ENCODE measurements at places on chromosomes 7 and 10. TPM values are rescaled to one million over a fixed set of nuclear protein-coding genes. Genes with fewer than 3 reads are reported as not detected.

The MKX gene
- total RNA-seq: 4.5 TPM

The RAMP3 gene
- 43.0 TPM for total RNA-seq

The HOXA5 gene
- total RNA-seq: 11.8 TPM

The PRPS1L1 gene
- total RNA-seq: not detected

The CPA1 gene
- 5.9 TPM for total RNA-seq

The EPHA1 gene
- 0.21 TPM for total RNA-seq

The CPN1 gene
- total RNA-seq: not detected

The TBXAS1 gene
- 24.5 TPM for total RNA-seq

The GIMAP7 gene
- 41.8 TPM for total RNA-seq

The MBL2 gene
- not detected for total RNA-seq

- H3K36me3 ChIP-seq: no peaks in the 10 kb centered on the region
- no peak overlapping the region for H3K27ac ChIP-seq
- no peak for DNase-seq
- H3K4me1 ChIP-seq: no peaks in the 10 kb centered on the region
Measured at GRCh38 chr10:35413985-35414861, 77.9 kb downstream of the CCNY start.

DNA sequence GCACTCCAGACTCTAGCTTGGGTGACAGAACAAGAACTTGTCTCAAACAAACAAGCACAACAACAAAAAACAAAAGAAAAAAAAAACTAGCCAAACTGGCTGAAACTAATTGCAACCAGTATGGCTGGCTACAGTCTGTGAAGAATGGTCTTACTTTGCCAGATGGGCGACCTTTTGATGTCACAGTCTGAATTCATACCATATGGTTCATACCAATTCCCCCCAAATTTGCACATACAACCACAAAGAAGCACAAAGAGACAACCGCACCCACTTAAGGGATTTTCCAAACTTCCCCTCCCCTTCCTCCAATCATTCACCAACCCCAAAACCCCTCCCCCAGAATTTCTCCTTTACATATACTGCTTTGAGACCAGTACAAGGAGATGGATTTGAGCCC lies 114.2 kb downstream of the SPAG6 start:
- no peaks in the 10 kb centered on the region for H3K36me3 ChIP-seq
- H3K27ac ChIP-seq: no peak overlapping the region
- no peaks in the 10 kb centered on the region for H3K27me3 ChIP-seq
- no peak overlapping the region for H3K4me3 ChIP-seq

DNA sequence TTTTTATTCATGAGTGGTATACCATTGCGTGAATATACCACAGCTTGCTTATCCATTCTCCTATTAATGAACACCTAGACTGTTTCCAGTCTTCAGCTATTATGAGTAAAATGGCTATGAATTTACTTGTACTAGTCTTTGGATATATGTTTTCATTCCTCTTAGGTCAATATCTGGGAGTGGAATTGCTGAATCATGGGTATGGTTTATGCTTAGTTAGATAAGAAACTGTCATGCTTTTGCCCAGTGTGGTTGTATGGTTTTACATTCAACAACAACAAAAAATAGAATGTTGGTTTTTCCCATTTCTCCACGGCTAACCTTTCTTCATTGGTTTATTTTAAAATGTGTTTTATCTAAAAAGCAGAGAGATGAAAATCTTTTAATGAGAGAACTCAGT lies 308.3 kb downstream of the PHF14 start:
- no peaks in the 10 kb centered on the region for H3K36me3 ChIP-seq
- H3K27me3 ChIP-seq: no peaks in the 10 kb centered on the region
- DNase-seq: no peak
- no peaks in the 10 kb centered on the region for H3K4me1 ChIP-seq
- no peak overlapping the region for H3K4me3 ChIP-seq

- H3K4me3 ChIP-seq: no peak overlapping the region
- H3K27me3 ChIP-seq: no peaks in the 10 kb centered on the region
- H3K27ac ChIP-seq: no peak overlapping the region
- no peak for DNase-seq
- no peaks in the 10 kb centered on the region for H3K4me1 ChIP-seq
Measured at GRCh38 chr10:92801978-92802872, 46.1 kb upstream of the EXOC6 start.

- H3K27ac ChIP-seq: peak overlapping the region; percentile 99
- peaks cover 6% of the 10 kb centered on the region for H3K4me1 ChIP-seq
- no peaks in the 10 kb centered on the region for H3K27me3 ChIP-seq
- DNase-seq: no peak
- peak overlapping the region; percentile 87 for H3K4me3 ChIP-seq
- no peaks in the 10 kb centered on the region for H3K36me3 ChIP-seq
Measured at GRCh38 chr10:43408331-43408709, 666 bp downstream of the HNRNPF start.

GRCh38 chr7:50688226-50688590 lies 94.5 kb downstream of the GRB10 start:
- H3K4me1 ChIP-seq: peaks cover 3% of the 10 kb centered on the region
- H3K27me3 ChIP-seq: no peaks in the 10 kb centered on the region
- H3K27ac ChIP-seq: no peak overlapping the region
- no peak for DNase-seq

GRCh38 chr7:74479961-74480829 lies 26.5 kb downstream of the GTF2IRD1 start:
- peak; percentile 95 for DNase-seq
- H3K4me3 ChIP-seq: no peak overlapping the region
- peak overlapping the region; percentile 65 for H3K27ac ChIP-seq
- peaks cover 3% of the 10 kb centered on the region for H3K4me1 ChIP-seq

DNA sequence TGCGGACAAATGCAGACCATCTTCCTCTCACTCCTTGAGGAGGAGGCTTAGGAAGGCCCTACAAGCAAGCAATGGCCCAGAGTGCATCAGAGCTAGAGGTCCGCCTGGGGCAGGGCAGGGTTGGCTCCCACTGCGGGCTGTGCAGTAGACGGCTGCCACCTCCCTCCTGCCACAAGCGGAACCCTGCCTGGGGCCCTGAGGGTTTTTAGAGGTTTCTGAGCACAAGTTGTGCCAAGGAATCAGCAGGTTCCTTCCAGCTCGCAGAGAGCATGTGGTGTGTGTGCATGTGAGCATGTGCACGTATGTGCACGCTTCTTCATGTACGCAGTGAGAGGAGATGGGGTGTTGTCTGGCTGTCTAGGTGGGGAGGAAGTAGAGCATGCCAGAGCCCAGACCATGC lies 25.9 kb upstream of the SMARCD3 start:
- H3K4me3 ChIP-seq: no peak overlapping the region
- DNase-seq: no peak
- no peak overlapping the region for H3K27ac ChIP-seq
- H3K27me3 ChIP-seq: no peaks in the 10 kb centered on the region

DNA sequence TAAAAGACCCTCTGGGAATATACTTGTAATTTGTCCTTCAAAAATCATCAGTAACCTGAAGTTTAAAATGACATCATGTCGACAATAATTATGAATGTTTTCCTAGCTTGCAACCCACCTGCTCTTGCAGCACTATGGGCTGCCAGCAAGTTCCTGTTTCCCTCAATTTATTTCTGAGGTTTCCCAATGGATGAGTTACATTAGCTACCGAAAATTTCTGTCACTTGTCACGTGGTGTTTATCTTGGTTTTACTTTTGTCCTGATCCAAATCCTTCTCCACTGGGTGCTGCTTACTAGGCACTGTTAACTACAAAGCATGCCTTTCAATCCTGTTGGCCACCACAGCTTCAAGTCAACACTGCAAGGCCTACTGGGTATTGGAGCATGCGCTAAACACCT lies 31.5 kb downstream of the GIMAP8 start:
- no peaks in the 10 kb centered on the region for H3K4me1 ChIP-seq
- no peak overlapping the region for H3K4me3 ChIP-seq
- no peak for DNase-seq
- no peaks in the 10 kb centered on the region for H3K27me3 ChIP-seq
- no peak overlapping the region for H3K27ac ChIP-seq

DNA sequence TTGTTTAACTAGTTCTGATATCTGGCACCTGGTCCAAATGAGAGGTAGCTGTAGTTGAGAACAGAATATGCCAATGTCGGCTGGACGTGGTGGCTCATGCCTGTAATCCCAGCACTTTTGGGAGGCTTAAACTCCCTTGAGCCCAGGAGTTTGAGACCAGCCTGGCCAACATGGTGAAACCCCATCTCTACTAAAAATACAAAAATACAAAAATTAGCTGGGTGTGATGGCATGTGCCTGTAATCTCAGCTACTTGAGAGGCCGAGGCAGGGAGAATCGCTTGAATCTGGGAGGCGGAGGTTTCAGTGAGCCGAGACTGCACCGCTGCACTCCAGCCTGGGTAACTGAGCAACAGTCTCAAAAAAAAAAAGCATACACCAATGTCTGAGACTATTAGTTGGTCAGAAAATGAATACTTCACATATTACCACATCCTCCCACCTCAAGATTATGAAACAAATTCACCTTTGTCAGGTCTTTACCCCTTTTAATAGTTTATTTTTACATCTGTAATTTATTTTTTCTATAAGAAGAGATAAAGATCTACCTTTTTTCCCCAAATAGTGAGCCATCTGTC lies 38.8 kb downstream of the EPC1 start:
- DNase-seq: no peak
- no peaks in the 10 kb centered on the region for H3K27me3 ChIP-seq
- H3K4me3 ChIP-seq: no peak overlapping the region
- H3K36me3 ChIP-seq: no peaks in the 10 kb centered on the region

GRCh38 chr7:1811850-1812508 lies 141.9 kb downstream of the ELFN1 start:
- H3K27ac ChIP-seq: no peak overlapping the region
- peak; percentile 25 for DNase-seq
- no peaks in the 10 kb centered on the region for H3K36me3 ChIP-seq
- no peak overlapping the region for H3K4me3 ChIP-seq

DNA sequence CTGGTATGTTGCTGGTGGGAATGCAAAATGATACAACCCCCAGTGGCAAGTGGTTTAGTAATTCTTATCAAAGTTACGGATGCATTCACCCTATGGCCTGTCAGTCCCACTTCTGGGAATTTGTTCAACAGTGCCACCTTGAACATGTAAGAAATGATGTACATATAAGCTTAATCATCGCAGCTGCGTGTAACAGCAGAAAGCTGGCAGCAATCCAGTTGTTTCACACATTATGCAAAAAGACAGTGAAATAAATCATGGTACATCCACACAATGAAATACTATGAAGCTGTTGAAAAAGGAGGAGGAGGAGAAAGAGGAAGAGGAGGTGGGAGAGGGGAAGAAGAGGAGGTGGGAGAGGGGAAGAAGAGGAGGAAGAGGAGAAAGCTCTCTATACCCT lies 76.2 kb upstream of the MYL10 start:
- no peak overlapping the region for H3K27ac ChIP-seq
- no peaks in the 10 kb centered on the region for H3K36me3 ChIP-seq
- H3K4me1 ChIP-seq: no peaks in the 10 kb centered on the region
- no peak overlapping the region for H3K4me3 ChIP-seq
- no peak for DNase-seq

DNA sequence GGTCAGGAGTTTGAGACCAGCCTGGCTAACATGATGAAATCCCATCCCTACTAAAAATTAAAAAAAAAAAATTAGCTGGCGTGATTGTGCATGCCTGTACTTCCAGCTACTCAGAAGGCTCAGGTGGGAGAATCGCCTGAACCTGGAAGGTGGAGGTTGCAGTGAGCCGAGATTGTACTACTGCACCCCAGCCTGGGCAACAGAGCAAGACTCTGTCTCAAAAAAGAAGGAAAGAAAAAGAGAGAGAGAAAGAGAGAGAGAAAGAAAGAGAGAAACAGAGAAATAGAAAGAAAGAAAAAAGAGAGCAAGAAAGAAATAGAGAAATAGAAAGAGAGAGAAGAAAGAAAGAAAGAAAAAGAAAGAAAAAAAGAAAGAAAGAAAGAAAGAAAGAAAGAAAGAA lies 292.8 kb upstream of the KLF6 start:
- DNase-seq: no peak
- H3K27me3 ChIP-seq: no peaks in the 10 kb centered on the region
- H3K4me3 ChIP-seq: no peak overlapping the region
- peaks cover 7% of the 10 kb centered on the region for H3K4me1 ChIP-seq

DNA sequence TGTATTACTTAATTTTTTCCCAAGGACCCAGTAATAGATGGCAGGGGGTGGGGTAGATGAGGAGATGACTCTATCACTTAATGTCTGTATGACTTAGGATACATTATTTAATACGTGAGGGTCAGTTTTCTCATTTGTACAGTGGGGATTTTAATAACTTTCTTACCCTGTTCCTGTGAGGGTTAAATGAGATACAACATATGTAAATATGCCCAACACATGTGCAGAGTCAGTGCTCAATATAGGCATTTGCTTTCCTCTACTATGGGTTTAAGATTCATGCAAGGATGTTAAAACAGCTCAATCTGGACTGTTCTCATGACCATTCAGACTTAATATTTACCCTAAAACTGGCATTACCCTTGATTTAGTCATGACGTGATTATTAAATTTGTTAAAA lies 31.2 kb downstream of the ST7 start:
- H3K27ac ChIP-seq: no peak overlapping the region
- no peak overlapping the region for H3K4me3 ChIP-seq
- H3K27me3 ChIP-seq: no peaks in the 10 kb centered on the region
- no peaks in the 10 kb centered on the region for H3K4me1 ChIP-seq
- DNase-seq: no peak
- H3K36me3 ChIP-seq: no peaks in the 10 kb centered on the region

DNA sequence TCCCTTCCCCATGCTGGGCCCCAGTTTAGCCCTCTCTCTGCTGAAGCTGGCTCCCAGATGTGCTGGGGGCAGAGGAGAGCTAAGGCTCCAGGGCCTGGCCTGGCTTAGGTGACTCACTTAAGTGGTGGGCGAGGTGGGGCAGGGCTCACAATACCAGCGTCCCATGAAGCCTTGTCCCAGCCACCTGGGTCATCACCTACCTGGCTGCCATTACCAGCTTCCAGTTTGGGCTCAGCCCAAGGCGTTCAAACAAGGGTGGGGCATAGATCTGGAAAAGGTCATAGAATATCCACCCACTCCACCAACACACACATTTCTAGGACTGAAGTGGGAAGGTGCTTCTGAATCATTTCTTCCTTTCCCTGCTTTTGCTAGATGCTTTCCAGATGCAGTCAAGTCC lies 8.3 kb downstream of the KAZALD1 start:
- no peak overlapping the region for H3K4me3 ChIP-seq
- H3K36me3 ChIP-seq: no peaks in the 10 kb centered on the region
- no peaks in the 10 kb centered on the region for H3K4me1 ChIP-seq
- no peaks in the 10 kb centered on the region for H3K27me3 ChIP-seq
- no peak for DNase-seq

DNA sequence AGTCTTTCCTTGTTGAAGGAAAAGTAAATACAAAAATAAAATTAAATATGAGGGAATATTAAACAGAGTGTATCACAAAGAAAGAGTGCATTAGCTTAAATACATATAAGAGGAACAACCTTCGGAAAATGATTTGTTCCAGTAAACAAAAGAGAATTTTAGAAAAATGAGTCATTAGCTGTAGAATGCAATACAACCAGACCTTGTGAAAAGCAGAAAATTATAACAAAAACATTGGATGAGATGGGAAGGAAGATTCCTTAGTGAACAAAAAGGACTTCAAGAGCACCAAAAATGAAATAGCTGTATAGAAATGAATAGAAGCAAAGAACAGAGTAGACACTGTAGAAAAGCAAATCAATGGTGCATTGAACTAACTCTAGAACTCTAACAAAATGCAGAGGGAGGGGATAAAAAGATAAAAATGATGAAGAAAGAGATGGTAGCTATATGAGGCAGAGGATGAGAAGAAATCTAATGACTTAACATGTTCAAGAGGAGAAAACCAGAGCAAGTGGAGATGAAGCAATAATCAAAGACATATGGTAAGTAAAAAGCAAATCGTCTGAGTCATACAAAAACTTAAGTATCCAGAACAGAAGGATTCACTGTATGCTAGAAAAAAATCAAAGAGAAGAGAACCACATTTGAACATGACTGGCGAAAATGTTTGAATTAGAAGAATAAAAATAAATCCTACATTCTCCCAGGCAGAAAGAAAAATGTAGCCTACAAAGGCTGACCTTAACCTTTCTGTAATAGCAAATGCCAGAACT lies 190.5 kb downstream of the TMEM26 start:
- no peaks in the 10 kb centered on the region for H3K36me3 ChIP-seq
- H3K4me3 ChIP-seq: no peak overlapping the region
- H3K27ac ChIP-seq: no peak overlapping the region
- no peaks in the 10 kb centered on the region for H3K4me1 ChIP-seq
